Activated T-cell treated with anti-CD3 and anti-CD28 coated beads, Interleukin-2, amount 50 U/mL, for 48 hours (primary cell): ENCODE measurements at places on chromosomes 3 and 15.

DNA sequence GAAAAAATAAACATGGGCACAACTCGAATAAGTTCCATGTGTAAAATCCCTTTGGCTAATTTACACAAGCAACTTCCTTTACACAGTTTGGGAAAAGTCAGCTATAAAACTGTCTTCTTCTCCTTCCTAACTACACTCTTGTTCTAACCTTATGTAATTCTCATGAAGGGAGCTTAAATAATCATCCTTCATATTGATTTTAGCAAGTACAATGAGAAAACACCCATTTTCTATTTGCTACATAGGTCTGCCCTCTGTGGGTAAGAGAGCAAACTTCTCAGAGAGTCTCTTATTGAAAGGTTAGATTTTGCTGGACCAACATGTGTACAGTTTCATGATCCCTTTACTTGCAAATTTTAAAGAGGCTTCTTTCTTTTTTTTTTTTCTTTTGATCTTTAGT, 398.5 kb downstream of the ROBO1 start:
- DNase-seq: no peak

DNA sequence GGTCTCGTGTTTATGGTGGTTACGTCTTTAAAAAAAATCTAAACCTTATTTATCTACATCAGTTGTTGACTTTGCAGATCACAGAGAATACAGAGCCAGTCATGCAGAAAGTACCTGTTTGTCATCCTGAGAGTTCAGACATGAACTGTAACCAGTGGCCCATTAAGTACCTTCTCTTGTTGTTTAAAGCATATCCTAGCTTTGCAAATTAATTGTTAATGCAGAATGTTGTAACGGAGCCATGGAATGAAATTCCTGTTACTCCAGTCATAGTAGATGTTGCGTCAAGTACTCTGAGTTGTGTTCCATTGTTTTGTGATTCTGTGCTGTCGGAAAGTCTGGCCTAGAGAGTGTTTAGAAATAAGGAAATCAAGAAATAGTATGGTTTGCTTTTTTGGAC, 205.2 kb downstream of the RBMS3 start:
- DNase-seq: no peak

DNA sequence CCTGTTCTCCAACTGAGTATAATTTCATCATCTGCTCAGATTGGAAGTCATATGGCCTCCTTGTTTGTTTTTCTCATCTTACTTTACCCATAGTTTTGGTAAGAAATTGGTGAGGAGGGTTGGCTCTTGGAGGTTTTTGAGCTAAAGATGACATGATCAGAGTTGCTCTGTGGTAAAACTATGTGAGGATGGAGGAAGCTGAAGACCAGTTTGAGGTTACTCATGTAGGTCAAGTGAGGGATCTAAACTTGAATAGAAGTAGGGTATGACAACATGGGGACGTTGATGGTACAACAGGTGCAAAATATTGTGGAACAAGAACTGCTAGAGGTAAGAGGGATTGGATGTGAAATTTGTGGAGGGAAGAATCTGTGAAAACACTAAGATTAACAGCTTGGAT, 87.7 kb upstream of the NEO1 start:
- no peak for DNase-seq

DNA sequence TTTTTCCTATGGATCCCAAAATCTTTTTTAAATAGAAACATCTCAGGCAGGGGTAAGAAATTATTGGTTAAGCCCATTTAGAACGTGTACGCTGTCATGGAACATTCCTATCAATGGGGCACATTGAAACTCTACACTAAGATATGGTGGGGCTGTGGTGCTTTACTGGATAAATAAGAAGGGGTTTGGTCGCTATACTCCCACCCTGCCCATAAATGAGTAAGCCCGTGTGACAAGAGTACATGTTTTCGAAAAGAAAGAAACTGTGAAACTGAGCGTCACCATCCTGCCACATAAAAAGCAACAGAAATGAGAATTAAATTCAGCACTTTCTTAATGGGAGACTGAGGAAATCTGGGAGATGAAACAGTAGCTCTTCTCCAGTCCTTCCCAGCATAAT, 929.7 kb upstream of the CFAP20DC start:
- DNase-seq: no peak

DNA sequence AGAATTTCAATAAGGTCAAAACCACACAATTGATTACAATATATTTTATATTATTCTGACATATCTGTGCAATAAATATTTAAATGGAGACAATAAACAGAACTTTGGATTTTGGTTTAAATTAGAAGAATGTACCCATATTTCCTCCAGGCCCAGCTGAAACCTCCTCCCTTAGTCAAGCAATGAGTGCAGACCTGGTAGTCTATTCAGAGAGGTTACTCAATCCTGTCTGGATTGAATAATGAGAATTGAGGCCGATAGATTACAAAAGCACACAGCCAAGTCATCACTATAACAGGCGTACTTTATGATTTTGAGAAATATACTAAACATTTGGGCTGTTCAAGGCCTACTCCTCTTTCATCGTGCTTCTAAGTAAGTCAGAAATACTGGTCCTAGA, 114.5 kb upstream of the STRIT1 start:
- DNase-seq: no peak

- no peak for DNase-seq
Observed at GRCh38 chr3:72786668-72787067, 61.6 kb downstream of the SHQ1 start.

DNA sequence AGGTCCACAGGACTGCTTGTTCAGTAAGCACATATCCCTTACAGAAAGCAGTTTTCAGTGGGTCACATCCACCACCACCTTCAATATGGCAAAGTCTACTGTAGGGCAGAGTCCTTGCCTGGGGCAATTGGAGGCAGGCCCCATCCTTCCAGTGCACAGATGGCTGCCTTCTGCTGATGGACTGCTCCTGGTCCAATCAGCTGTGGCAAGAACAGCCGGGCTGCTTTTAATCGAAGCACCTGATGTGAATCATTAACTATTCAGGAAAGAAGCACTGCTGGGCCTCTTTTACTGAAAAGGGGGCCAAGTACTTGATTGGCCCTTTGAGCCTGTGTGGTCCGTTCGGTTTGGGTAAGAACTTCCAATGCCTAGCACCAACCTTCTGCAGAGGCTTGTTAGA, 24.4 kb downstream of the LARS2 start:
- DNase-seq: no peak

GRCh38 chr3:26078539-26078938, 288.6 kb downstream of the OXSM start:
- no peak for DNase-seq

- DNase-seq: no peak
Observed at GRCh38 chr3:130379274-130379673, 33.8 kb downstream of the COL6A5 start.

DNA sequence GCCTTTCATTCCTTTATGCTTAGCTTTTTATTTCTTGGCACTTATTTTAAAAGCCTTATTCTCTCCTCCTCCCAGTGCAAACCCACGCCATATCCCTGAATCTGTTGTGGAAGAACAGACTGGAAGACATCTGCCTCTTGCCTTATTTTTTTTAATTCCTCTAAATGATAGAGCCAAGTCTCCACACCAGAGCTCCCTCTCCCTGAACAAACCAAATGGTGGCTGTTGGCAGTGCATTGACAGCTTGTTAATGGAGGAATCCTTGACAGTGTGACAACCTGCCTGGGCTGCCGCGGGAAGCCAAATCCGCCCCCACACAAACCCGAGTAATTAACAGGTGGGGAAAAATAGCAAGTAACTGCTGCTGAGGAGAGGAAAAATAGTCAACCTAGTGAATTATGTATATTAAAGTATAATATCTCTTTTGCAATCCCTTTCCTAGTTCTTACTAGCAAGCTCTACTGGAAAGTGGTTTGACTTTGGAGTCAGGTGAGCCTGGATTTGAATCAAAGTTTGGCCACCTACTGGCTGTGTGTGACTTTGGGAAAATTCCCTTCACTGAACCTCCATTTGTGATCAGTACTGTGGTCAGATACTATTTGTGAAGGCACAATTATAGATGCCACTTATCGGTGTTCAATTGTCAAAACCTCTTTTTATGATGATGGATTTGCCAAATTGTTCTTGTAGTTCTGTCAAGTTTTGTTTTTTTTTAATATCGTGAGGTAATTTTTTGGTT, 589.6 kb downstream of the PDCD6IP start:
- no peak for DNase-seq

GRCh38 chr3:170732660-170733245, 137.2 kb downstream of the RPL22L1 start:
- DNase-seq: no peak

GRCh38 chr3:191066669-191067068, 132.4 kb upstream of the OSTN start:
- no peak for DNase-seq

DNA sequence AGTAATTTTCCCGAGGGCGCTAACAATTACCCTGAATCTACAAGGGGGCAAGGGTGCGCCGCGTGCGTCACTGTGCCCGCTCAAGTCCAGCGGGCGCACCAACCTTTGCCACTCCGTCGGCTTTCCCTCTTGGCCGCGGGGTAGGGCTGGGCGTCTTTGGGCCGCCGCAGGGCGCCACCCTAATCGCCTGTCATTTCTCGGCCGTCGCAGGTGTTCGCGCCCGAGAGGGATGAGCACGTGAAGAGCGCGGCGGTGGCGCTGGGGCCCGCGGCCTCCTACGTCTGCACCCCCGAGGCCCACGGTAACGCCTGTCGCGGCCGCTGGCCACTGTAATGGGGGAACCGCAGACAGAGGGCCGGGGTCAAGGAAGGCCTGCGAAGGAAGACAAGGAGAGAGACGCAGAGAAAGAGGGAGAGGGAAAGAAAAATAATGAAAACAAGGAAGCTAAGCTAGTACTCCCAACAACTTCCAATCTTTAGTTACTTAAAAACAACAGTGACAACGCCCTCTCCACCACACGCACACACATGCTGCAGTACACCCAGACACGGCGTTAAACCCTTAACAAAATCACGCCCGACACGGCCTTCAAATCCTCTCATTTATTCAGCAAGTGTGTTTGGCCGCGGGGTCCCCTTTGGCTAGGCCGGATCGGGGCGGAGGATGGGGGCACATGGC, 3.8 kb downstream of the SKOR1 start:
- peak; percentile 31 for DNase-seq

DNA sequence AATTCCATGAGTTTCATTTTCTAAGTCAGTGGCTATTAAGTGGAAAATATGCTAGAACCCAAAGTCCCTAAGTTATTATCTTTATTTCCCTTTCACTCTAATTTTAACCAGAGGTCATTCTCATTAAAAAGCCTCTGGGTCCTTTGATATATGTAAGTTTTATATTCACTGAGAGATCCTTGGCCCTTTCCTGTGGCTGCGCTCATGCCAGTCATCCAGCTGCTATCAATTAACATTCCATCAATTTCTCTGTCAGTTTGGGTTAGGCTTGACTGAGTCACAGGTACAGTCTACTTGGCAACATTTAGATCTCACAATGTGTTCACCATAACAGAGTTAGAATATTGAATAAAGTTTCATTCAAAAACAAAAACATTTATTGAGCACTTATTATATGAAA, 58.0 kb upstream of the FBN1 start:
- no peak for DNase-seq

DNA sequence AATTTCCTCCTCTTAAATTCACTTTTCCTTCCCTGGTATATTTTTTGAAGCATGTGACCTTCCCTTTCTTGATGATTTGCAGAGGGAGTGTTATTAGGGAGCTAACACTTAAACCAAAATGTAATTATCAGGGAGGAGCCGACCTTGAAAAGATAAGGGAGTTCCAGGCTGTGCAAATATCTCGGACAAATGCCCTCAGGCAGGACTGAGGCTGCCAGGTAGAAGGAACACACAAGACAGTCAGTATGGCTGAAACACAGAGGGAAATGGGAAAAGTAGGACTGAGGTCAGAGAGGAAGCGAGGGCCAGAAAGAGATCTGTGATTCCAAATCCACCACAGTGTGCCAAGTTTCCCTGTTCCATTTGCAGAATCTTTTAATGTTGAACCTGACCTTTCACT, 221.0 kb downstream of the CNTN3 start:
- no peak for DNase-seq

- no peak for DNase-seq
Observed at GRCh38 chr3:123611082-123611481, 26.2 kb upstream of the HACD2 start.

GRCh38 chr3:121835465-121835801, 424 bp downstream of the EAF2 start:
- DNase-seq: no peak

DNA sequence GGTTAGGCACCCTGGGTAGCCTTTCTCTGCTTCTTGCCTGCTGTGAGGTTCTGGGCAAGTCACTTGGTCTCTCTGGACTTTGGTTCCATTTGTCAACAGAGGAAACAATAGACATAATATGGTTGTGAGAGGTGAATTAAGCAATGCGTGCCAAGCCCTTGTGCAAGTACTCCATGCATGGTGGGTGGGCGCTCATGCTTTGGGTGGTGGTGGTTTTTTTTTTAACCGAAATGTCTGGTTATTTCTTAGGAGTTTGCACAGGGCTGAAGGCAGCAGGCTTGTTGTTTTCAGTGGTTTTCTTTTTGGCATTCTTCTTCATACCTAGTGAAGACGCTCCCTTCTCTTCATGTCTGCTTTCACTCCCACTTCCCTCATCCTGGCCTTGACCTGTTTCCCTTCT, 84.2 kb upstream of the LRTM1 start:
- no peak for DNase-seq

DNA sequence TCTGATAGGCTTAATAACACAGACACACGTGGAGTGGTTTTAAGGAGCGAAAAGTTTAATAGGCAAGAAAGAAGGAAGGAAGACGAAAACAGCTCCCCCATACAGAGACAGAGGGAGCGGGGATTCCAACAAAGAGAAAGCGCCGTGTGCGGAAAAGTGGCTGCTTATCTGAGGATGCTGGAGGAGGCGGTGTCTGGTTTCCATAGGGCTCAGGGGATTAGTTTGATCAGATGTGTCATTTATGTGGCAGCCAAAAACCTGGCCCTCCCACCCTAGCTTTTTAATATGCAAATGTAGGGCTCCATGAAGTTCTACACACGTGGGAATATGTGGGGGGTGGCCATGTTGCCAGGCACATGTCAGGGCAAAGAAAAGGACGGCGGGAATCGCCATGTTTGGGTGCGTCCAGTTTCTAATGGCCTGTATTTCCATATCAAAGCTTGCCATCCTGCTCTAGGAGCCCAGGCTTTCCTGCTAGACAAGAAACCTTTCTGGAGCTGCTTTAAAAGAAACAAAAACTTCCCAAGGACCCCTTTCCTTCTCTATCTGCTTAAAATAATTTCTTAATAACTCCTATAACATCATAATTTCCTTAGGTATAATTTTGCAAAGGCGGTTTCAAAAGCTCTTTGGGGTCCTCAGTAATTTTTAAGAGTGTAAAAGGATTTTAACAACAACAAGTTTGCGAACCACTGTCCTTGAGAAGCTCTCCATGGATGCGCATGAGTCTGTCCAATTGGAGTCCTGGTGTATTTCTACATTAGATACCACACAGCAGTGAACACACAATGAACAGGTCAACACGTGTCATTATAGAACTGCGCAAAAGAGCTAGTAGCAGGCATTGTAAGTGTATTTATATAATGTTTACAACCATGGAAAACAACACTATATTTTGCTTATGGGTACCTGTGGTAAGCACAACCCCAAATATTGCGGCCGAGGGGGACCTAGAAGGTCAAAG, 622 bp upstream of the ZNF589 start:
- DNase-seq: no peak

DNA sequence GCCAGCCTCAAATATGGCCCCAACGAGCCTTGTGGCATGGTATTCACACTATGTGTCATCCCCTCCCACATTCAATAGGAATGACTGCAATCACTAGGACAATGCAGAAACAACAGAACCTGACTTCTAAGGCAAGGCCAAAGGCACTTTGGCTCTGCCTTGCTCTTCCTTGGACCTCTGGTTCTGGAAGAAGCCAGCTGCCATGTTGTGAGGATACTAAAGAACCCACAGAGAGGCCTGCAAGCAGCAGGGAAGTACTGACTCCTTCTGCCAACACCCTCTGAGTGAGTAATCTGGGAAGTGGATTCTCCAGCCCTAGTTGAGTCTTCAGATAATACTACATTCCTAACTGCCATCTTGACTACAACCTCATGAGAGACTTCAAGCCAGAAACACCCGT, 64.7 kb downstream of the ADAMTS9 start:
- DNase-seq: no peak
